ENCODE measurements at places on chromosomes 7 and 10. TPM values are rescaled to one million over a fixed set of nuclear protein-coding genes. Genes with fewer than 3 reads are reported as not detected.

The CDK14 gene
- total RNA-seq = 85.8 TPM

The CCL24 gene
- total RNA-seq = not detected

The CLCN1 gene
- total RNA-seq = not detected

The CALCR gene
- 0.45 TPM for total RNA-seq

DNA sequence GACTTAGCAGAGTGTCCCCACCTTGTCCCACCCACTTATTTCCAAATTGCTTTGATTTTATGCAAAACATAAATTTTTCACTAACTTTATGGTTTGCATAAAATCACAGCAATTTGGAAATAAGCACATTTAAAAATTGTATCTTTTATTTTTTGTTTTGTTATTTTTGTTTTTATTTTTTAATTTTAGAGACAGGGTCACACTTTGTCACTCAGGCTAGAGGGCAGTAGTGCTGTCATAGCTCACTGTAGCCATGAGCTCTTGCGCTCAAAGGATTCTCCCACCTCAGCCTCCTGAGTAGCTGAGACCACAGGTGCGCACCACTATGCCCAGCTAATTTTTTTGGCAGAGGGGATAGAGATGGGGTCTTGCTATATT, 43.2 kb downstream of the APBB1IP start:
- DNase-seq = no peak

DNA sequence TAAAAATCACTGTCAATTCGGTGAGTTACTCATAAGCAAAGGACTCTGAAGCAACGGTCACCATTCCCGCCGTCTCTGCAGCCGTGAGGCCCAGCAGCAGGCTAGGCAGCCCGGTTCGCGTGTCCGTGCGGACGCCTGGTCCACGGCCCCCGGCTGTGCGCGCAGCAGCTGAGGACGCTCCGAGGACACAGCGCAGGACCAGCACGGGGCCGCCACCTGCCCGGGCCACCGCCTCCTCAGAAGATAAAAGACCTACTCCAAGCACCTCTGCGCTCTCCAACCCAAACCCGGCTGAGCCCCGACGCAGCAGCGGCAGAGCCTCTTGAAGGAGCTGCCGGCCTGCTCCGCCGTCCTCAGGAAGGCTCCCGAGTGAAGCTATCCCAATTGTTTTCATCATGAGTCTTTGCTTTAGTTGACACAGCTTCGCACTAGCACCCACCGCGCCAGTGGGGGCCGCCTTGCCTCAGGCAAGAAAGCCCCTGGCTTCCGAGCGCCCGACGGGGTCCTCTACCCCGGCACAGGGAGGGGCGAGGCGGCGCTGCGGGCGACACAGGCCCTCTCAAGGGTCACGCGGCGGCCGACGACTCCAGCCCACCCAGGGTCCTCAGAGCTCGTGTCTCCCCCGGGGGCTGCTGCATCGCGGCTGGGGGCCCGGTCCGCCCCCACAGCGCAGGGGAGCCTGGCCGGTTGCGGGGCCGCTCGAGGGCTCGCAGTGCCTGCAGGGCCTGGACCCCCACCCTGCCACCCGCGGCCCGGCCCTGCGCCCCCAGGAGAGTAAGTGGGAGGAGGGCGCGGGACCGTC, 16.9 kb upstream of the GPR146 start:
- no peak for DNase-seq

GRCh38 chr7:50599385-50599784, 34.2 kb upstream of the DDC start:
- DNase-seq = no peak

GRCh38 chr10:128024426-128024825, 101.8 kb downstream of the MKI67 start:
- DNase-seq = no peak

GRCh38 chr7:151251328-151251688, 2.8 kb upstream of the SMARCD3 start:
- no peak for DNase-seq

GRCh38 chr7:41167836-41168235, 535.1 kb downstream of the INHBA start:
- no peak for DNase-seq

GRCh38 chr10:27713941-27714340, 31.7 kb downstream of the MKX start:
- no peak for DNase-seq

- no peak for DNase-seq
Observed at GRCh38 chr7:132349075-132349474, 227.2 kb downstream of the PLXNA4 start.

DNA sequence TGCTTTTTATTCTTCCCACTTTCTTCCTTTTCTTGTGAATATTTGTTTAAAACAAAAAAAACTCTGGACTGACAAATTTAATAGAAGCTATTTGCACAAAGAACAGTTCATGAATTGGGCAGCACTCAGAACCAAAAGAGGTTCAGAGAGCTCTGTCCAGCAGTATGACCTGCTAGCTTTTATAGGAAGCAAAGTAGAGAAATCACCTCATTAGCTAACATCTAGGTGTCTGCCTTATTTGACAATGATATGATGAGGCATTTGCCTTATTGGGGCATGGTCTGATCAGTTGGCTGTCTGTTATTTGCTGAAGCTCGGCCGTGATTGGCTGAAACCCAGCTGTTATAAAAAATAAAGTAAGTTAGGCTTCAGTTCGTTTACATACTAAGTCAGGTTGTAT, 819 bp upstream of the TRIM4 start:
- DNase-seq = no peak

DNA sequence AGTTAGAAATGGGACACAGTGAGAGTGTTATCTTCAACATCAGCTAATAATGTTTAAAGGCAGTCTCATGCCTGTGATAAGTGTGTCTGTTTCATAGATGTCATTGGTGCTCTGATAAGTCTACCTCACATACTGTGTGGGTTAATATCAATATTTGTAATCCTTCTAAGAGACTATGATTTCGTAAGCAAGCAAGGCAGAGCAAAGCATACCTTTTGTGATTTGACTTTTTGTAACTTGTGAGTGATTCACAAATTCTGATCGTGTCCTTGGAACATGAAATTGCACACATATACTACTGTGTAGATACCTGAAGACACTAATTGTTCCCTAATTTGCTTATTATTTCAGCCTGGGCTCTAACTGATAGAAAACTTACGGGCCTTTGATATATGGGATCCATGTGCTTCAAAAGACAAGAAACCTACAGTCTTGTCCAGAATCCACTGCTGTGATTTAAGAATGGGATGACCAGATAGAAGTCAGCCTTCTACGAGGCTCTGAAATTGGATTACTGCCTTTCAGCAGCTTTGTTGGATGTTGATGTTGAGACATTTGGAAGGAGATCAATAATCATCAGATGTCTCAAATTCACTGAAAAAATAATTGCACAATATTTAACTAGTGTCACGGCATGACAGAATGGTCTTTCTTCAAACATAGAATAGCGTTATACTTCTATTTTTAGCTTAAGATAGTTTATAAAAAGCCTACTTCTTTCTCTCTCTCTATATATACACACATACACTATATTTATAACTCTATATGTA, 63.2 kb upstream of the KLF6 start:
- no peak for DNase-seq

GRCh38 chr7:2641406-2642393, 9.9 kb downstream of the TTYH3 start:
- peak; percentile 83 for DNase-seq

DNA sequence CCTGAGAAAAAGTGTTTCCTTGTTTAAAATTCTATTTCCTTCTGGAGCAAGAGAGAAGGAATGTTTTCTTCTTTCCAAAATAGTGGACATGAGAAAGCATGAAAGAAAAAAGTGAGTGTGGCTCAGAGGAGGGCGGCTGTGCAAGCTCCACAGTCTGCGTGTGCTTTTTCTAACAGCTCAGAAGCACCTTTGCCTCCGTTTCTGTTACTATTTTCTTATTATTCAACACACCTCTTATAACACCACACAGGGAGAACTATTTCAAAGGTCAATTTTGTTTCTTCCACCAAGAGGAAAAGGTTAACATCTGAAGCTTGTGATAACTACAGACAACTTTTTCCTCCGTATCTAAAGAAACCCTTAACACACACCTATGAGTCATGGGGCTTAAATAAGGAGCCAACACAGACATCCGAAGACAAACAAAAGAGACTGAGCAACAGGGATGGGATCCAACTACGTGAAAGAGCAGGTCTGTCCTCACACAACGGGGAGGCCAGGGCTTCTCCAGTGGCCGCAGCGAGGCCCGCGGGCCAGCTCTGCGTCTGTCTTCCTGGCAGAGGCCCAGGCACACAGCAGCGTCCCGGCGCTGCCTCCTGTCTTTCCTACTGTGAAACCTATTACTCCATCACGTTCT, 36.2 kb upstream of the NCAPG2 start:
- peak; percentile 35 for DNase-seq

- DNase-seq = no peak
Observed at GRCh38 chr7:129958643-129959470, 6.1 kb upstream of the UBE2H start.

- no peak for DNase-seq
Observed at GRCh38 chr10:110546499-110547110, 20.9 kb upstream of the SMC3 start.

- no peak for DNase-seq
Observed at GRCh38 chr7:12783421-12784095, 96.1 kb downstream of the ARL4A start.

DNA sequence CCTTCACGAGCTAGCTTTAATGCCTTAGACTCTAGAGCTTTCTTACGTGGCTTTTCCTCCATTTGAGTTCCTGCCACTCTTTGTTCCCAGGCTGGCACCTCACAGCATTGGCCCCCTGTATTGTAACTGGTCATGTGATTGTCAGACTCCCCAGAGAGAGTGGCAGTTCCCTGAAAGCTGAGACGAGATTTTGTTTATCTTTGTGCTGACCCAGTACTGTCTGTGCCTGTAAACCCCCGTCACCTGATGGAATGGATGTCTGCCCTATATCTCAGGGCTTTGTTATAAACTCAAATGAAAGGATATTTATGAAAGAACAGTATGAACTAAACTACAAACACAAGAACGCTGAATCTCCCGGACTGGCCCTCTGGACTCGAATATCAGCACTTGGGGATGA, 13.0 kb downstream of the NOBOX start:
- no peak for DNase-seq

- no peak for DNase-seq
Observed at GRCh38 chr10:12041766-12042408, 722 bp downstream of the UPF2 start.

DNA sequence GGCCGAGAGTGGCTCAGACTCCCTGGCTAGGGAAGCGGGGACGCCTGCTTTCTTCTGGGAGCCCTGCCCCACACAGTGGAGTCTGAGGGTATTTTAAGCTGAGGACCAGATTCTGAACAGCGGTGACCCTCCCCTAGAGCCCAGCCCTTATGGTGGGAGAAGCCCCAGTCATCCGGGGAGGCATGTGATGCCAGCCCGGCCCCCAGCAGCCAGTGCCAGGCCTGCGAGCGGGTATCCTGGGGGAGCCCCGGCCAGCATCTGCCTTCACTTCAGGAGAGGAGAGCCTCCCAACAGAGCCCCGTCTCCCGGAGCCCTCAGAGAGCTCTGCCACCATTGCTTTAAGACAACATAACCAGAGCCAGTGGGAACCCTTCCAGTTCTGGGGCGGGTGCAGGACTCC, 41.5 kb upstream of the DNAJB6 start:
- no peak for DNase-seq

DNA sequence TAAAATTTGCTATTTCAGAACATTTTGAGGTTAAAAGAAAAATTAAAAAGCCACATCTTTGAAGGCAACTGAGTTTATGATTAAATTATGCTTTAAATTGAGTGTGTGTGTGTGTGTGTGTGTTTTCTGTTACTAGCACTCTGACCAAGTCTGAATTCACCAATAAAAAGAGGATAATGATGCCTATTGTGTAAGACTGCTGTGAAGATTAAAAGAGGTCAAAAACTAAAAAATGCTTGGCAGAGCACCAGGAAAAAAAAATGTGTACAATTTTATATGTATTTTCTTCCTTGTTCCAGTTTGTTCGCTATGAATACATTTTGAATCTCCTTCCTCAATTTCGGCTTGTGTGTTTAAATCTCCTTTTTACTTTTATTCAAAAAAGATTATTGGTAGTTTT, 316.6 kb upstream of the MAGI2 start:
- no peak for DNase-seq

GRCh38 chr10:58810751-58811150, 298.1 kb downstream of the BICC1 start:
- DNase-seq = no peak

Measured in cerebellum (tissue), 4 donors.